Left renal pelvis (tissue), 4 donors: ENCODE measurements at places on chromosomes 12 and 14.

- DNase-seq = no peak
Measured at GRCh38 chr14:42113358-42114069, 506.8 kb downstream of the LRFN5 start.

DNA sequence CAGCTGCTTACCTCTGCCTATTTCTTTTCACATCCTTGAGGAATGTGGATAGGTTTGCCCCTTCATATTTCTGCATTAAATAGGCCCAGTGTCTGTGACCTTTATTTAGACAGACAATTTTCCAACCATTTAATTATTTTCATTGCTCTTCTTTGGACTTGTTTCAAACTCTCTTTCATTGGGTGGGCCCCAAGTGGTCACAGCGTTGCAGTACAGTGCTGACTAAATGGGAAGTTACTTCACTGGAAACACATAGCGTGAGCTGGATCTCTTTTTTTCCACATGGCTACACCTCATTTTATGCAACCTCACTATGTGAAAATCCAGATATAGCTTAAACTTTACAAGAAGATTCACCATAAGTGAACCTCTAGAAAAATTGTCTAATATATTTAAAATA, 438.9 kb downstream of the ADAMTS20 start:
- no peak for DNase-seq

GRCh38 chr14:81095539-81095938, 125.2 kb downstream of the GTF2A1 start:
- DNase-seq = no peak

GRCh38 chr12:101957252-101957959, 80.0 kb downstream of the DRAM1 start:
- DNase-seq = no peak

DNA sequence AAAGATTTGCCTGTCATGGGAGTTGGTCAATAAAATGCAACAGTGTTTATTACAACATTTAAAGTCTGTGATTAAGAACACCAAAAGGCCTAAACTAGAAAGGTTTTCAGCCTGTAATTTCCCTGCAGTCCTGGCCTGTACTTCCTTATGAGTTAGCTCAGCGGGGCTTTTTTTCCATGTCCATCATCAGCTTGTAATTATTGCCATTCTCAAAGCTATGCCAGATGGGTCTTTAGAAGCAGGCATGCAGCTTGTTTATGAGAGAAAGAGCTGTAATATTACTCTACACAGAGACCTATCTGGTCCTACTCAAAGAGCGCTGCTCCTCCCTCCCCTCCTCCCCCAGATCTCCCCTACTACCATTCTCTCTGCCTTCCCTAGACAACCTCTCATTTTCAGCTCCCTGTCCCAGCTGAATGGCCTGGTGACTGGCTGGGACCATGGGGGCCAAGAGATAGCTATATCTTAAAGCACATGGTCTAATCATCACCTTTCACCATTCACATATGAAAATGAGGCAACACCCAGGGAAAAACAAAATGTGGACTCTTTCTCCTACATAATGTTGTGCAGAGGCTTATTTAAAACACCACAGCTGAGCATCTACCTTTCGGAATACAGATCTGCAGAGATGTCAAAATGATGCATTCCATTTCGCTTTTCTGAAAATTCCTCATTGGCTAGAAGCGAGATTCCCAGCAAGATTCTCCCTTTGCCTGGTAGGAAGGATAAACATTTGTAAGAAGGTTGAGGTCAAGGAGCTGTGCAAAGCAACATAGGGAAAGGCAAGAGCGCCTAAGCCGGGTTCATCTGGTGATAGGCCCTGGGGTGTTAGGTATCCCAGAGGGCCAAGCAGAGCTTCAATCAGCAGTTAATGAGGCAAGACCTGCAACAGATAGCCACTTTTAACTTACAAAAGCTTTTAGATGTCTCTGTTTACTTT, 209.7 kb upstream of the CDKN3 start:
- no peak for DNase-seq

DNA sequence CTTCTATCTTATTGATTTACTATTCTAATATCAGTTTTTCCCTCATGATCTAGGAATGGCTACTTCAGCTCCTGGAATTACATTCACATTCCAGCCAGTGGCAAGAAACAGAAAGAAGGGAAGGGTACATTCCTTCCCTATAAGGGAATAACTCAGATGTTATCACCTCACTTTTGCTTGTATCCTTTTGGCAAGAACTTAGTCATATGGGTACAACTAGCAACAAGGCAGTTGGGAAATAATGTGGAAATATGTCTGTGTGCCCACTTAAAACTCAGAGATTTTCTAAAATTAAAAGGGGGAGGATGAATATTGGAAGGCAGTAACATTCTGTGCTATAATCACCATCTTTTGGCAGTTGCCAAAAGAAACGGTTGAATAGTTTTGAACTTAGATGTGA, 85.6 kb downstream of the MSRB3 start:
- no peak for DNase-seq

DNA sequence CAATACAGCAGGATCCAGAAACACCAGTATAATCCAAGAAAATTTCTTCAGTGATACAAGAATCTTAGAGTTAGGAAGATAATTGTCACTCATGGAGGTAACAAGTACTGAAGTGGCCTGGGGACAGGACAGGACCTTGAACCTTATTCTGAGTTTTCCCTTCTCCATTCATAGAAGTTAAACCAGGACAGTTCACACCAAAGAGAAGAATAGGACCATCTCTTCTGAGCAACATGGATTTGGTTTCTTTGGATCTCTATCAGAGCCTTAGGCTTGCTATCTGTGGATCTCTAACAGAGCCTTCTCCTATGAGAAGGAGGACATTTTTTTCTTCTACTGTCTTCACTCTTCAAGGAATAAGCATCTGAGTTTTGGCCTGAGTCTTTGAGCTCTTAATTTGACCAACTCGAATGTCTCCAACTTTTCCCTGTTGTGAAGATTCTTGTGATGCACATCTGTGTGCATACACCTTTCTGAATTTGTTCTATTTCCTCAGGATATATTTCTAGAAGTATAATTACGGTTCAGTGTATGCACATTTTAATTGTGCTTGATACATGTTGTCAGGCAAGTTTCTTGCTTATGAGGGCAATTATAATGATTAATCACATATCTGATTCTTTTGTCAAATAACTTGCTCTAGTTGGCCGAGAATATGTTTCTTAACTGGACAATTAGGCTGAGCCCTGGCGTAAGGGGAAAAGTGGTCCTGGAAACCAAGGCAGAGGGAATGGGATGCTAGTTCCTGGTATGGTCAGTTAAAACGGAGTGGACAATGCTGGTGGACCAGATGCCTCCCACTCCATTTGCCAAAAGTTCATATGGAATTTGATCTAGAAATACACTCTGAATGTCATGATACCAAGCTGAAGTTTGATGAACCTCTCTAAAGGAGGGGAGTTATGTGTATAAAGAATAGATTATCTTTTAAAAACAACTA, 6.6 kb downstream of the KRT6A start:
- DNase-seq = no peak

- no peak for DNase-seq
Measured at GRCh38 chr12:92002673-92003382, 142.8 kb downstream of the BTG1 start.

DNA sequence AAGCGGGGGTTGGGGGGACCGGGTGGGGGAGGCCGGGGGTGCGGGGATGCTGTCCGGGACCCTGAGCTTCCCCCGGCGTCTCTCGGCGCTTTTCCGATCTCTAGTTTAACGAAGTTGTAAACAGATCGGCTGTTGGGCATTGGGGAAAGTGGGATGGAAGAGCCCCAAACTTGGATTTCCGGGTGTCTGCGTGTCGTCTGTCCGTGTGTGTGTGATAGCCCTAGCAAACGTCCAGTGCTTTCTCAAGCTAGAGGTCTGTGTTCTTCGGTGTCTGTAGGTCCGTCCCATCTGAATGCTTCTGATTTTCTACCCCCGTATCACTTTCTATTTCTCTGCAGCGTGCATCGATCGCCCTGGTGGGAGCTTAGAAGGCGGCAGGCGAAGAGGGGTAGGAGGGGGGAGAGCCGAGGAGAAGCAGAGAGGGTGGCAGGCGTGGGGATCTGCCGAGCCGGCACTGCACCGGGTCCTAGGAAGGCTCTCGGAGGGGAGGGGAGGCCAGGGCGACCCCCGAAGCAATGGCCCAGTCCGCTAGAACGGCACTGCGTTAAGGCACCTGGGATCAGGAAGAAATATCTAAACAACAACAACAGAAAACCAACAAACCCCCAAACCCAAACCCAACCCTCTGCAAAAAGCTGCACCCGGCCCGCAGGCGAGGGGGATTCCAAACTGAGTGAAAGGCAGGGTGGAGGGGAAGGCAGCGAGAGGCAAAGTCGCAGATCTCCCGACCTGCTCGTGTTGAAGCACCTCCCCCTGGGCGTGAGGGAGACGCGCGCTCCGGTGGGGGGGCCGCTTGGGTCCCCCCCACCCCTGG, 1.0 kb downstream of the KCNA1 start:
- no peak for DNase-seq

DNA sequence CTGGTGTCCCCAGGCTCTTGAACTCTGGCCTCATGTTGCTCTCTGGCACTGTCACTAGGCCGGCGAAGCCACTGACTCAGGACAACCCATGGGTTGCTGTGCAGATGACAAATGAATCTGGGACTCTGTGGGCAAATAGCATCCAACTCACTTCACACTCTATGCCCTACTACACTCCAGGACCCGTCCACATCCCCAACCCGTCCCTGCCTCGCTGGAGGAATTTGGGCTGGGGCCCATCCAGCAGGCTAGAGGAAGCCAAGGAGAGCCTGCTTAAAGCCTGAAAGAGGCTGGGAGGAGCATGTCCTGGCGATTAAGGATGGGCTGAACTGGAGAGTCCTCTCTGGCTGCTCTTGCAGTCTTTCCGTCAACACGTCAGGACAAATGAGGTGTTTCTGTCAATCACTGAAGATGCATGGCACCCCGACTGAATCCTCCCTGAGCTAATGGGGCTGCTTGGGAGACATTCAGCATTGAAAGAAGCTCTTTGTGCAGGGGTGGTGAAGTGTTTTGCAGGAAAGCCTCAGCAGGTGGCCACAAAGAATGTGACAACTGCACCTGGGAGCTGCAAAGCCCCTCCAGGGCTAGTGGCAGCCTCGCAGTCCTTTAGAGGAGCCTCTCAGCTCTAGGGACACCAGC, 71.7 kb downstream of the ANO2 start:
- DNase-seq = no peak

DNA sequence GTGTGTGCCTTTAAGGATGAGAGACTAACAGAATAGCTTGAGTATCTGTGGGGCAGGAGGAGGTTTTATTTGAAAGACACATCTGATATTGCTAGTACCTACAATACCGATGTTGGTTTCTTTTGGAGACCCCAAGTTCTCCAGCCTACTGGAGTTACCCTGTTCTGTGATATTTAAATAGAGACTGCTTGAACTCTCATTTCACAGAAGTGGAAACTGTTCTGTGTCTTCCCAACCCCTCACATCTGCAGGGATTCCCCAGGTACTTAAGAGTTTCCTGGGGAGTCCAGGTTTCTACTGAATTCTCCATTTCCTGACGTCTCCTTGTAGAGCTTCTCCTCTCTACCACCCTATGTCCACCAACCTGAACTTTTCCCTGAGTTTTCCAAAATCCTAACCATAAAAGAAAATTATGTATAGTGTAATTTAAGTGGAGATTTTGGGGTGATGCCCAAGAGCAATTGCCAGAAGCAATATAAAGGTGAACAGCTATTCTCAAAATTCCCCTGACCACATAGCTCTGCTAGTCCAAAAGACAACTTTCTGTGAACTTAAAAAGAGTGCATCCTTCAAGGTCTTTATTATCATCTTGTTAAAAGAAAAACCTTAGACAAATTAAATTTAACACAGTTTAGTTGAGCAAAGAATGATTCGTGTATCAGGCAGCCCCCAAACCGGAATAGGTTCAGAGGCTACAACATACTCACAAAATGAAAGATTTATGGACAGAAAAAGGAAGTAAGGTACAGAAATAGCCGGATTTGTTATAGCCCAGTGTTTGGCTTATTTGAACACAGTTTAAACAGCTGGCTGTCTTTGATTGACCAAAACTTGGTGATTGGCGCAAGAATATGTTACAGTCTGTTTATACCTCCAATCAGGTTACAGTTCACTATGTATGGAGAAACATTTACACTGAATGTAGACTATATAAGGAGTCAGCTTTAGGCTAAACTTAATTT, 373.4 kb downstream of the NUAK1 start:
- no peak for DNase-seq

- no peak for DNase-seq
Measured at GRCh38 chr12:52926596-52927234, 21.8 kb upstream of the KRT8 start.

DNA sequence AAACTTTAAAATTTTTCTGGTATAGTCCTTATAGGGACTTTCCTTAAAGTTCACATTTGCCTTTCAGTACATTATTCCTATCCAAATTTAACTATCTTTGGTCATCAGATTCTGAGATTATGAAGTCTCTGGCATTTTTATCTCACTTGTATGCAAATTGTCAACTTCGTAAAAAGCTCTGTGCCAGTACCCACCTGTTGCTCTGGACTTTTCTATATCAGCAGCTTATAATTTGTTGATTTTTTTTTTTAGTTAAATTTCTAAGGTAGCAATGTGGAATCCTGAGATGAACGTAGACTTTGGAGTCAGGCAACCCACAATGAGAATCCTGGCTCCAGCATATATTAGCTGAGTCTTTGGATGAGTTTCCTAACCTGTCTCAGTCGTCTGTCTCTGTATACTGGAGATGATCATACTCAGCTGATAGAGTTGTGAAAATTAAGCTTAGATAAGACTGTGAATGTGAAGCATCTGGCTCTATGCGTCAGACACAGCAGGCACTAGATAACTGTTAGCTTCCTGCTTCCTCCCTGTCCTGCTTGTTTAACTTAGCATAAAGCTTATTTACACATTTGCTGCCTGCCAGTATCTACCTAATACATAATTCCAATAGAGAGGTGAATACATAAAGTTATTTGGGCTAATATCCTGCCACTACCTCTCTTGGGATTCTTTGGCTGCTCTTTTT, 59.8 kb downstream of the MARK3 start:
- DNase-seq = no peak

DNA sequence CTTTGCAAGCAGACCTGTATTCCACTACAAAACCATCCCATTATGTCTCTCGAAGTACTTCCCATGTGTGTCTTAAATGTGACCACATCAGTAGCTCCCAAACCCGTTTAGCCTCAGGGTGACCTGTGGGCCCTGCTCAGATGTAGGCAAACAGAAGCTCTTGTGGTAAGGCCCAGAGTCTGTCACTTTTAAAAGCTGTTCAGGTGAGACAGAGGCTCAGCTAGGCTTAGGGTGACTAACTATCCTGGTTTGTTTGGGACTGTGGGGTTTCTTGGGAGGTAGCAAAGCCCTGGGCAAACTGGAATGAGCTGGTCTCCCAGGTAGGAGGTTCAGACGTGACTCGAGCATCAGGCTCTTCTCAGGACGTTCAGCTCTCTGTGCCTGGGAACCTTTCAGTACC, 64.5 kb upstream of the VASH1 start:
- DNase-seq = no peak

DNA sequence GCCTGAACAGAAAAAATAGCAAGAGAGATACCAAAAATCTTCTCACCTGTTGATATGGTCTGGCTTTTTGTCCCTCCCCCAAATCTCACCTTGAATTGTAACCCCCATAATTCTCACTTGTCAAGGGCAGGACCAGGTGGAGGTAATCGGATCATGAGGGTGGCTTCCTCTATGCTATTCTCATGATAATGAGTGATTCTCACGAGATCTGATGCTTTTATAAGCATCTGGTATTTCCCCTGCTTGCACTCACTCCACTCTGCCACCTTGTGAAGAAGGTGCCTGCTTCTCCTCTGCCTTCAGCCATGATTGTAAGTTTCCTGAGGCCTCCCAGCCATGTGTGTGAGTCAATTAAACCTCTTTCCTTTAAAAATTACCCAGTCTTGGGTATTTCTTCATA, 291.2 kb downstream of the CPNE8 start:
- no peak for DNase-seq

- DNase-seq = no peak
Measured at GRCh38 chr14:104802394-104803184, 1.7 kb downstream of the ZBTB42 start.

GRCh38 chr12:72472350-72472749, 200.2 kb downstream of the TRHDE start:
- DNase-seq = no peak
